GM23248 (cell line): ENCODE measurements at places on chromosomes 4 and X. TPM values are rescaled to one million over a fixed set of nuclear protein-coding genes. Genes with fewer than 3 reads are reported as not detected.

Gene CNGA1
- total RNA-seq, result not detected in 2 replicates

Gene ANXA5
- total RNA-seq, result 1,082 and 1,164 TPM in 2 replicates

Gene APOO
- 7.3 and 8.6 TPM in 2 replicates for total RNA-seq

Gene DIPK2B
- total RNA-seq, result not detected in 2 replicates

Gene CXXC4
- total RNA-seq, result not detected in 2 replicates

Gene NUDT11
- 12.0 and 12.4 TPM in 2 replicates for total RNA-seq
